ENCODE measurements at places on chromosomes 11 and 22.

DNA sequence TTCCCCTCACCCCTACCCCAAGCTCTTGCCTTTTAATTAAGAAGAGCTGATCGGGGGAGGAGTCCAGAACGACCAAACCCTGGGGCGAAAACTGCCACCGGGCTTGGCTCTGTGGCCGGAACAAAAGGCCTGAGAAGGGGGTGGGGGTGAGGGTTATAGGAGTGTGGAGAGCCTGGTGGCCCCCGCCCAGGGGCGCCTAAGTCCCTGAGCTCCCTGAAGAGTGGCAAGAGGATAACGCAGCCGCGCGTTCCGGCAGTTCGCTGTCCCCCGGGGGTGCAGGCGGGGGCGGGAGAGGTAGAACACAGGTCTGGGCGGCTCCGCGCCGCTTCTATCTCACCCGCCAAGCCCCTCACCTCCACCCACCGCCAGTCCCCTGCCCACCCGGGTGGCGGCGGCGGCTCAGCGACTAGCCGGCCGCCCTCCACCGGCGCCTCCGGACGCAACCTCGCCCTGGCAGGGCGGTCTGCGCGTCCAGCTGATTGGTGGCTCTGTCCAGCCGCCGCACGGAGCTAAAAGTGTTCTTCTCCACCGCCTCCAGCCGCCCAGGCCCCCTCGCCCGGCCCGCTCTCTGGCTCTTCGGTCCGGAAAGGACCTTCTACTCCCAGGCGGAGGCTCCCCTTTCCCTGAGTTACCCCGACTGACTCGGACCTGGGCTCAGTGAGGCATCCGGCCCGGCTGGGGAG is 18.7 kb upstream of the BDNF start:
- no peak for DNase-seq

- DNase-seq: no peak
Measured at GRCh38 chr22:28331695-28332094, 347.9 kb downstream of the TTC28 start.

- no peak for DNase-seq
Measured at GRCh38 chr11:15937601-15938120, 418.7 kb downstream of the SOX6 start.

DNA sequence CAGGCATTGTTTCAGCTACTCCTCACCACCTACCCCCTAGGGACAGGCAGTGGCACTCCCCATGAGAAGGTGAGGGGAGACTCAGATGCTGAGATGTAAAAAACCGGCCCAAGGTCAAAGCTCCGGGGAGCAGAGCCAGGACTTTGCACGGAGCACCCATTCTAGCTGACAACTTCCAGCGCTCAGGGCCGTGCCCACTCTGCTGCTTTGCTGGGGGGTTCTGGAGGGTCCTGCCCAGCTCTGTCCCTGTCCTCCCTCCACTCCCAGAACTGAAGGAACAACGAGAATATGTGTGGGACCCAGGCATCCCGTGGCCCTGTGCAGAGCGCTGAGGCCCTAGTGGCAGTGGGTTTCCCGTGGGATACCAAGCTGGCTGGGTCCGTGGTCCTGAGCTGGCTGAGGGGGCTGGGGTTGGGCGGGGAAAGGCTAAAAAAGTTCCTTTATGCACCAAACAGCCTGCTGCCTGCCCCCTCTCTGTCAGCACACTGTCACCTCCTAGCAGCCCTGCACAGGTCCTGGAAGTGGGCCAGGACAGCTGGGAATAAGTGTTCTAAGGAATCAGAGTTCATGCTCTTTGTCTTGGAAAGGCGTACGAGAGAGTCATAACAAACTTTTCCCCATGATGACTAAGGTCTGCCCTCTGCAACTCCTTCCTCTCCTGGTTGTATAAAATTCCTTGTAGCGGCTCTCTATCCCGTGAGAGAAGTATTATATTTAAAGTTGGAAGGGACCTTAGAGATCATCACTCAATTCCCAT is 1.9 kb downstream of the MS4A10 start:
- no peak for DNase-seq

DNA sequence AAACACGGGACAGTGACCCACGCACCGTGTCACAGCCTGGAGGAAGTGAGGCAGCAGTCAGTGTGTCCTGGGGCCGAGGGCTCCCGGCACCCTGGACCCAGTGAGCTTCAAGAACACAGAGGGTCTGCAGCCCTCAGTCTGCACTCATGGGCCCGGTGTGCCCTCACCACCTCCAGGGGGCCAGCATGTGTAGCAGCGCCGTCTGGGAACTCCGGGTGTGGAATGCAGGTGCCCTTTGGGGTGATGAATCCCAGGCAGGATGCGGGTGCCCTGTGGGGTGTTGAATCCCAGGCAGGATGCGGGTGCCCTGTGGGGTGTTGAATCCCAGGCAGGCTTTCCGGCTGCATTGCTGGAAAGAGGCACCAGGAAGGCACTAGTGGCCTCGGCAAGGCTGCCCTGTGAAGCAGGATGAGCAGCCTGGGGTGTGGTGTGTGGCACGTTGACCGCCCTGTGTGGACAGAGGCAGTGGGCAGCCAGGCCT is 1399.9 kb downstream of the BRD1 start:
- DNase-seq: no peak

Measured in activated CD8-positive, alpha-beta memory T cell treated with anti-CD3 and anti-CD28 coated beads for 1 hour (primary cell).